Right cardiac atrium (tissue), 5 donors: ENCODE measurements at places on chromosomes 5 and 9. TPM values are rescaled to one million over a fixed set of nuclear protein-coding genes. Genes with fewer than 3 reads are reported as not detected.

GRCh38 chr5:107539726-107540330 is 130.9 kb downstream of the EFNA5 start:
- no peak for DNase-seq

DNA sequence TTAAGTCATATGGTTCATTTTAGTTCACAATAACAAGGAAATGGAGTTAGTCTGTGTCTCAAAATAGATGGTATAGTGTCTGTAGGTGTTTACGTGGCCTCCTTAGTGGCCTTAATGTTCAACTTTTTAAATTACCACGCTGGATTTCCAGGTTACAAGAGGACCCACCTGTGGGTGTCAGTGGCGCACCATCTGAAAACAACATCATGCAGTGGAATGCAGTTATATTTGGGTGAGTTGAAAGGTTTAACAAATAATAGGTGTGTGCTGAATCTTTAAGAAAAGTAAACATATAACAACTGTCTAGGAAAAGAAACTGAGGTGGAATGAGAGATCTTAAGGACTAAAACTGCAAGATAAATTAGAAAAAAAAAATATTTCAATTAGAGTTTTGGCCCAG is 2.9 kb downstream of the UBE2B start:
- DNase-seq, result no peak

DNA sequence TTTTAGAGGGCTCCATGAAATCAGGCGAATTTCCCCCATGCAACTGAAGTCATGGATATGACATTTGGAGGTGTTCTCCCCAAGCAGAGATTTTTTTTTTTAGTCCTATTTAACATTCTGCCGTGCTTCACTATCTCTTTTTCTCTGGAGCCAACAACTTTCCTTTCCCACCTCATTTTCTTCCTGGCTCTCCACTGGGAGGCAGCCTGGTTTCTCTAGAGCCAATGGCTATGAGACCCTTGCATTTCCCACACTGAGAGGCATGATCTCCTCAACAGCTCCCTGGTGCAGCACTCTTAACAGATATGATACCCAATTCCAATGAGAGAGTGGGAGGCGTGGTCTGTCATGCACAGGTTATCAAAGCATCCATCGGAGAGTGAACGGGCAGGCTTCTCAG is 310.8 kb downstream of the DRD1 start:
- DNase-seq, result no peak

- no peak for DNase-seq
Observed at GRCh38 chr9:89138463-89139390, 39.9 kb downstream of the SHC3 start.

DNA sequence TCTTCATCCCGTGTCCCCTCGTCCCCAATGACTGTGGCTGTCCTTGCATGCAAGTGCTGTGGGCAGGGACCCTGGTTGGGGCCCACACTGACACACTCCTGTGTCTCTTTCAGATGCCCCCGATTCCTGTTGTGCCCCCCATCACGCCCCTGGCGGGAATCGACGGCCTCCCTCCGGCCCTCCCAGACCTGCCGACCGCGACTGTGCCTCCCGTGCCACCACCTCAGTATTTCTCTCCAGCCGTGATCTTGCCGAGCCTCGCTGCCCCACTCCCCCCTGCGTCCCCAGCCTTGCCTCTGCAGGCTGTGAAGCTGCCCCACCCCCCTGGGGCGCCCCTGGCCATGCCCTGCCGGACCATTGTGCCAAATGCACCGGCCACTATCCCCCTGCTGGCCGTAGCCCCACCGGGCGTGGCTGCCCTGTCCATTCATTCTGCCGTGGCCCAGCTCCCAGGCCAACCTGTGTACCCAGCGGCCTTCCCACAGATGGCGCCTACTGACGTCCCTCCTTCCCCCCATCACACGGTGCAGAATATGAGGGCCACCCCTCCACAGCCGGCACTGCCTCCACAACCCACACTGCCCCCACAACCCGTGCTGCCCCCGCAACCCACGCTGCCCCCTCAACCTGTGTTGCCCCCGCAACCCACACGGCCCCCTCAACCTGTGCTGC is 75.0 kb downstream of the WNK2 start:
- no peak for DNase-seq

DNA sequence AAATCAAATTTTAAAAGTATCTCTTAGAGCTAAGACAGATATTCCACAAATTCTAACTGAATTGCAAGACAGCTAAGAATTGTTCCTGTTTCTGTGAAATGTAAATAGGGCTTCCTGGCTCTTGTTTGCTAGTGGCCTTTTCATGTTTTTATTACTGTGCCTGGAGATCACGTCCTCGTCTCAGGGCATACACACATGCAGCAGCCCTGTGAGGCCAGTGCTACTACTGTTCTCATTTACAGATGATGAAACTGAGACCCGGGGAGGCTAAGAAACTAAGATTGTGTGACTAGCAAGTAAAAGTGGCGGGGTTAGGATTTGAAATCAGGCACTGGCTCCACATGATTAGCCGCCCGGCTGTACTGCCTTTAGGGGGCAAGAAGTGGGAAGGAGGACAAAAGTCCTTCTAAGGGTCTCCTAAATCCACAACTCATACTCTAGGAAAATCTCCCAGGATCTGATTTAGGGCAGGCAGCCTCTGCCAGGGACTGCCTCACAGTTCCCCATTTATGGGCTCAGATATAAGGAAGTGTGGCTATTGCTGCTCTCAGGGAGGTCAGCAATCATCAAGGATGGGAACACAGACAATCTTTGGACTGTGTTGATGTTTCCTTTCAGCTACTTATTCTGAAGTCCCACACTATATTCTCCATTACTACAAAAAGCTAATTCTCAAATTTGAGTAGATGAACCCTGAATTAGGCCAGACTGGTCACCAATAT is 7.9 kb downstream of the PRUNE2 start:
- no peak for DNase-seq

DNA sequence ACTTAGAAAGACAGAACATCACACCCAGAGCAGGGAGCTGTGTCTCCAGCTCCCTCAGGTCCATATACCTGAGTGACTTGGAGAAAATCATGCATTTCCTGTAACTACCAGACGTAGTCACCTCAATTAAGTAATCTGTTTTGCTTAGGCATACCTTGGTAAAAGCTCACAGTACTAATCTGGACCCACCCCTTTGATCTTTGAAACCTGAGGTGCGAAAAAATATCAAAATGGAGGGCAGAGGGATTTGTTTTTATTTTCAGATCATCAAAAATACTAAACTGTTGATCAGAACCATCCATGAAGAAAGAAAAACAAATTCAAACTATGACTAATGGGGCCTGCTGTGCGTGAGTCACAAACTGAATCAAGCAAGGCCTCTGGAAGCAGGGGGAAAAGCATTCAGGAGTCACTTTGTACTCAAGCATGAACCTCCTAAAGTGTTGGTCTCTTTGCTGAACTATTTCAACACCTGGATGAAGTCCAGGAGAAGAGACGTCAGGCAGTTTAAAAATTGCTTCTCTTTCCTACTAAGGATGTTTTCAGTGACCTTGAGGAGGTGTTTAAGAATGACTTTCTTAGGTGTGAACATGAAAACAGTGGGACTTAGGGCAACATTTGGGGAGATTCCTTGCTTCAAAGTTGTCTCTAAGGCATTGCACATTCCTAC is 76.3 kb downstream of the MUSK start:
- peak; percentile 46 for DNase-seq

Gene ORM2
- not detected for total RNA-seq

DNA sequence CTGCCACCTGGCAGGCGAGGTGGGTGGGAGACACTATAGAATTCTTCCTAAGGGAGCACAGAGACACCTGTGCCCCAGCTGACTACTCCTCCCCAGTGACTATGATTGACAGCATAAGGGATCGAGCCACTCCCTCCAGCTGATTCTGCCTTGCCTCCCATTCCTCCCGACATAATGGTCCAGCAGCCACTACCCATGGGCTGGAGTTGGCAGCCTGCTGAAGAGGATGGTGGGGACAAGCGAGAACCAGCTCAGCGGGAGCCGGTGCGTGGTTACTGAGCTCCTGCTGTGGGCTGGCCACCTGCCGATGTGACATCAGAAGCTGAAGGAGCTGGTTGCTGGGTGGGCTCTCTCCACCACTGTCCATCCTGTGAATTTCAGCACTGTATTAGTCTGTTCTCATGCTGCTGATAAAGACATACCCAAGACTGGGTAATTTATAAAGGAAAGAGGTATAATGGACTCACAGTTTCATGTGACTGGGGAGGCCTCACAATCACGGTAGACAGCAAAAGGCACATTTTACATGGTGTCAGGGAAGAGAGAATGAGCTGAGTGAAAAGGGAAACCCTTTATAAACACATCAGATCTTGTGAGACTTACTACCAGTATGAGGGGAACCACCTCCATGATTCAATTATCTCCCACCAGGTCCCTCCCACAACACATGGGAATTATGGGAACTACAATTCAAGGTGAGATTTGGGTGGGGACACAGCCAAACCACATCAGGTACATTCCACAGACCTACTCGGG is 12.1 kb upstream of the NCS1 start:
- no peak for DNase-seq

DNA sequence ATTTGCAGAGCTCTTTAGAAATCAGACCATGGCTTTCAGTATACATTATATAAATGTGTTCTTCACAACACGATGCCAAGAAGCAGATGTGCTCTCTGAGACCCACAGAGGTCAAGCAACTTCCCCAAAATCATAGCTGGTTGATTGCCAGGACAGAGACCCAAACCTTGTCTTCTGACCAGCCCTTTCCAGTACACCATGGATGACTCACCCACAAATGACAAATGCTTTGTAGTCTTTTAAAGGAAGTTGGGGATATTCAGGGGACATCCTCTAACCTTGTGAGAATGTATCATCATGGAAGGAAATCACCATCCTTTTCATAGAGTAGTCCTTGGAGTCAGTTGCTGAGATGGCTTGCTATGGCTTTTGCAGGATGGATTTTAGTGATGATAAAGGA is 30.1 kb downstream of the ZNF462 start:
- DNase-seq, result no peak

DNA sequence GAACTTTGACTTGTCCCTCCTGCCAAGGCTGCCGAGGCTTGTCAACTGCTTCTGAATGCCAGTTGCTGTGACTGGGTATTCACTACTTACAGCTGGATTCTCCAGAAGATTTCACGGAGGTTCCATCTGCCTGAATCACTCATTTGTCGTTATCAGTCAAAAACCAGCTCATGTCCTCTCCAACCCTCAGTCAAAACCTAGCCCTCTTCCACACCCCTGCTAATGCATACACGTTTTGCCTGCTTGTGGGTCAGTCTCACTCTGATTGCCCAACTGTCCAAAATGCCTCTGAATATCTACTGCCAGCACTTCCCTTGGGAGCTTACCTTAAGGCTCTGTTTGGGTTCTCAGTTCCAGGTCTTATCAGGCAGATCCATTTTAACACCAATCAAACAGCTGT is 238.6 kb upstream of the TMEM161B start:
- no peak for DNase-seq

GRCh38 chr5:147901599-147902039 is 4.7 kb downstream of the C5orf46 start:
- peak; percentile 36 for DNase-seq

Gene CA9
- total RNA-seq, result 1.2 TPM

GRCh38 chr9:107669422-107669821 is 179.9 kb upstream of the KLF4 start:
- DNase-seq, result no peak

- DNase-seq, result no peak
Observed at GRCh38 chr9:100554935-100555401, 22.9 kb upstream of the CAVIN4 start.

Gene TUSC1
- total RNA-seq, result 13.1 TPM

- no peak for DNase-seq
Observed at GRCh38 chr5:133262690-133263089, 210.9 kb downstream of the HSPA4 start.

DNA sequence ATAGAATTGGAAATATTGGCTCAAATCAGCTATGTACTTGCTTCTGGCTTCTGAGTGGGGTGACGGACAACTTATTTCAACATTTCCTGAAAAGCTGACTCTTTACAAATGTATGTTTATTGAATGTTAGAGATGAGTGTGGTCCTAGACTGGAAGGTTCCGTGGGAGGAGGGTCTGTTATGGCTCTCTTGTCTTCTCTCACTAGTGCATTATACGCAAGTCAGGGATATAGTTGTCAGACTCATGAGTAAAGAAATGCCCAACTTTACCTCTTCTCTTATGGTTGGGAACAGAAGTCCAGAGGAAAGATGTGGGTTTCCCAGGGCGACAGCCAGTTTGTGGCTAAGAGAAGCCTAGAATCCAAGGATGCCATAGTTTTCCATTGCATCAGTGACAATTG is 839.3 kb upstream of the WWC1 start:
- DNase-seq, result no peak

- DNase-seq, result no peak
Observed at GRCh38 chr9:79621916-79622575, 50.3 kb downstream of the TLE4 start.

DNA sequence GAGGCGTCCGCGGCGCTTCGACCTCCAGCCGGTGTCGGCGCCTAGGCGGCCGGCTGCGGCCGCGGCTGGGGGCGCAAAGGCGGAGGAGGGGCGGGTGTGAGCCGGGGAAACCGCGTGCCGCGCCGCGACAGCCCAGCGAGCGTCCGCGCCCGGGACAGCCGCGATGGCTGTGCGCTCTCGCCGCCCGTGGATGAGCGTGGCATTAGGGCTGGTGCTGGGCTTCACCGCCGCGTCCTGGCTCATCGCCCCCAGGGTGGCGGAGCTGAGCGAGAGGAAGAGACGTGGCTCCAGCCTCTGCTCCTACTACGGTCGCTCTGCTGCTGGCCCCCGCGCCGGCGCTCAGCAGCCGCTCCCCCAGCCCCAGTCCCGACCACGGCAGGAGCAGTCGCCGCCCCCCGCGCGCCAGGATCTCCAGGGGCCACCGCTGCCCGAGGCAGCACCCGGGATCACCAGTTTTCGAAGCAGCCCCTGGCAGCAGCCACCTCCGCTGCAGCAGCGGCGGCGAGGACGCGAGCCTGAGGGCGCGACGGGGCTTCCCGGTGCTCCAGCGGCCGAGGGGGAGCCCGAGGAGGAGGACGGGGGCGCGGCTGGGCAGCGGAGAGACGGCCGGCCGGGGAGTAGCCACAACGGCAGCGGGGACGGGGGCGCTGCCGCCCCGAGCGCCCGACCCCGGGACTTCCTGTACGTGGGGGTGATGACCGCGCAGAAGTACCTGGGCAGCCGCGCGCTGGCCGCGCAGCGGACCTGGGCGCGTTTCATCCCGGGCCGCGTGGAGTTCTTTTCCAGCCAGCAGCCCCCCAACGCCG is 605 bp downstream of the CHSY3 start:
- peak; percentile 31 for DNase-seq

Gene RMI1
- total RNA-seq, result 4.5 TPM

DNA sequence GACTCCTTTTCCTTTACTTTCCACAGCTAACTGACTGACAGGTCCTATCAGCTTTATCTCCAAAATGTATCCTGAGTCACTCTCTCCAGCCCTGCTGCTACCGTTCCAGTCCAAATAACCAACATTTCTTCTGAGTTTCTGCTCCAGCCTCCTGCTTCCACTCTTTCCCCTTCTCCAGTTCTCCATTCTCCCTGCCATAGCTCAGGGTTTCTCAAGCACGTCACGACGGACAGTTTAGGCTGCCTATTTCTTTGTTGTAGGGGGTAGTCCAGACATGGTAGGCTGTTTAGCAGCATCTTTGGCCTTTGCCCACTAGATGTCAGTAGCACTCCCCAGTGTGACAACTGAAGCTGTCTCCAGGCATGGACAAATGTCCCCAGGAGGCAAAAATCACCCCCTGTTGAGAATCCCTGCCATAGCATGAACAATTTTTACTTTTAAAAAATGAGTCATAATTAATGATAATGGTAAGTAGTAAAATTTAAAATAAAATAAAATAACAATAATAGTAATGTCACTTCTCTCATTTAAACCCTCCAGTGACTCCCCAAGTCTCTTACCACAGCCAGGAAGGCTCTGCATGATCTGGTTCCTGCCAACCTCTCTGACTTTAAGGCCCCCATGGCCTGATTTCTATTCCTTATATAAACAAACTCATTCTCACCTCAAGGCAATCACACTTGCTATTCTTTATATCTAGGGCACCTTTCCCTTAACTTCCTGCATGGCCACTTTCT is 105.4 kb upstream of the FER start:
- peak; percentile 56 for DNase-seq
